ENCODE measurements at places on chromosomes 2 and 18.

DNA sequence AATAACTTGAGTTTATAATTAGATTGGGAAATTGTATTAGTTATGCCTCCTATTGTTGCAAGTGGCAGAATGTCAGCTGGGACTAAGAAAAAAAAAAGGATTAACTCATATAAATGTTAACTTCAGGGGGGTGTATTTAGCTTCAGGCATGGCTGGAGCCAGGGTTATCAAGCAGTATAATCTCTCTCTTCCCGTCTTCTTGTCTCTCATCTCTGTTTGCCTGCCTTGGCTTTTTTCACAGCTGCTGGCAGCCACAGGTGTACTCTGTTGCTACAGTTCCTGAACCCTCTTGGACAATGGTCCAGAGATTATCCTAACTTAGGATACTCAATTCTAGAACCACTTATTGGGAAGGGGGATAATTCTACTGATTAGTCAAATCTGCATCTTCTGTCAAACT is 370.7 kb upstream of the MEX3C start:
- no peak for DNase-seq

- no peak for DNase-seq
These were observed 170.2 kb downstream of the ATAD2B start for GRCh38 chr2:23756593-23757292.

GRCh38 chr2:120231564-120231973 is 8.4 kb upstream of the TMEM185B start:
- peak; percentile 27 for DNase-seq

GRCh38 chr2:152464851-152465470 is 130.0 kb downstream of the FMNL2 start:
- DNase-seq, result no peak

- no peak for DNase-seq
These were observed 49.9 kb upstream of the CALCRL start for GRCh38 chr2:187497858-187498463.

DNA sequence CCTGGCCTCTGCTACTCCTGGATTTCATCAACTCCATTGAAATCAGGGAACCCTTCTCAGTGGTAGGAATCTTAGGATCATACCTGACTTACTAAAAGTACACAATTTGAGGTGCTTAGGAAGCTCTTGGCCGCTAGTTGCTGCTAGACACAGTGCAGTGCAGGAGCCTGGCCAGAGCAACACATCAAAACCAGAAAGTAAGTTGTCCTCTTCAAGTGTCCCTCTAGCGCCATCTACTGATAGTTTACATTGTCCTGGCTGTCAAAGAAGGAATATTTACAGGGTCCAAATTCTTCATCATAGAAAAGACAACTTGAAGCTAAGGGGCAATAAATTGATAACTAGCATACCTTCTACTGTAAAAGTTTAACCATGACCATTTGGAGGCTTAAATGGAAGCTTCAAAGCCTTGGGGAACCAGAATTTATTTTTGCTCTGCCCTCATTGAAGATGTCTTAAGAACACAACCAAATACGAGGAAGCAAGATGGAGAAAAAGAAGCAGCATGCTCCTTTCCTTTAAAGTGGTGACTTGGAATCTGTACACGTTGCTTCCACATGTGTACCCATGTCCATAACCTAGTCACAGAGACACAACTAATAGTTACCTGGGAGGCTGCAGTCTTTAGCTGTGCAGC is 889.1 kb upstream of the GCFC2 start:
- no peak for DNase-seq

GRCh38 chr2:99317161-99317872 is 16.3 kb upstream of the LYG1 start:
- DNase-seq, result no peak

GRCh38 chr2:68292108-68292710 is 27.5 kb downstream of the CNRIP1 start:
- DNase-seq, result no peak

DNA sequence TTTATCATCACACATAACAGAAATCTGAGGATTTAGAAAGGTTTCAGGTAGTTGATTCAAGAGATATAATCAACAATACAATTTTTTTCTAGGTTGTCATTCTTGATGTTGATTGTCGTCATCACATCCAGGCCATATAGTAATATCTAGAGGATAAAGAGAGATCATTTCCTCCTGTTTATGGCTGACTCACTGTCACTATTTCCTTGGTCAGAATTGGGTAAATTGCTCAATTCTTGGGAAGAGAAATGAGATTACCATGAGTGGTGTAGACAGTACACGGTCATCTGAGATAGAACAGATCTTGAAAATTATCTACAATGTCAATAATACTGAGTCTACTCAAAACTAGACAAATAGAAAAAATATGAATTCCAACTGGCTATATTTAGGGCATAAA is 78.8 kb downstream of the ZNF804A start:
- DNase-seq, result no peak

GRCh38 chr2:174974131-174974530 is 31.1 kb downstream of the CHN1 start:
- DNase-seq, result no peak
